ENCODE measurements at places on chromosomes 12 and 14.

DNA sequence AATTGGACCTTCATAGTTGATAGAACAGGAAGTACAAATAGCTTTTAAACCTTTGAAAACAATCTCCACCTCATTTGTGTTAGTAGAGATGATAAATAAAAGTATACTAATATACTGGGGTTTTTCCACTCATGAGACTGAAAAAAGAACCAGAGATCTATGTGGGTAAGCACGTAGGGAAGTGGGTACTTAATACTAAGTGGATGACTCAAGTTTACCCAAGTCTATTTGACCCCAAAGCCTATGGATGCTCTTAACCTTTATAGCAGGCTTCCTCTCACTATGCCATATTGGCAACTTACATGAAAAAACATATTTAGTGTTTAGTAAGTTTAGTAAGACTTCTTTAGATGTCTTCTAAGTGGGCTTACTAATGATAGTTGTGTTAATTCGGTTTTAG, 49.2 kb upstream of the CHPT1 start:
- DNase-seq = no peak

- no peak for DNase-seq
Observed at GRCh38 chr14:67112344-67112743, 76.9 kb upstream of the GARIN2 start.

DNA sequence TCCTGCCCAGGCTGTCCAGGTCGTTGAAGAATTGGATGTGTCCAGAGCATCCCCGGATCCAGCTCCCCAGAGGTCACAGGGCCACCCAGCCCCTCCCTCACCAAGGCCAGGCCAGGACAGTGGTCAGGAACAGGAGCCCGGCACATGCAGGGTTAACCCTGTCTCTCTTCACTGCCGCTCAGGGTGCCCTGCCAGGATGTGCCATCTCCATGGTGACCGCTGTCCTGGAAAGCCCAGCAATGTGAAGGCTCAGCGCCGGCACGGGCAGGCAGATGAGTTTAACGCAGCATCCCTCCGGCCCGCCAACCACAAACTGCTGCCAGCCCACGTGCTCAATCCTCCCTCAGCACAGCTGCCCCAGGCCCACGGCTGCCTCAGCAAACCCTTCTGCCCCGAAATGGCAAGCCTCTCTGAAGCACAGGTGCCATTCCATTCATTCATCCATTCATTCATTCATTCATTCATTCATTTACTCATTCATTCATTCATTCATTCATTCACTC, 4.4 kb downstream of the TMEM179 start:
- DNase-seq = no peak

- DNase-seq = no peak
Observed at GRCh38 chr14:94397289-94398181, 9.1 kb upstream of the SERPINA1 start.

GRCh38 chr12:1978078-1978862, 26.0 kb downstream of the DCP1B start:
- DNase-seq = no peak

DNA sequence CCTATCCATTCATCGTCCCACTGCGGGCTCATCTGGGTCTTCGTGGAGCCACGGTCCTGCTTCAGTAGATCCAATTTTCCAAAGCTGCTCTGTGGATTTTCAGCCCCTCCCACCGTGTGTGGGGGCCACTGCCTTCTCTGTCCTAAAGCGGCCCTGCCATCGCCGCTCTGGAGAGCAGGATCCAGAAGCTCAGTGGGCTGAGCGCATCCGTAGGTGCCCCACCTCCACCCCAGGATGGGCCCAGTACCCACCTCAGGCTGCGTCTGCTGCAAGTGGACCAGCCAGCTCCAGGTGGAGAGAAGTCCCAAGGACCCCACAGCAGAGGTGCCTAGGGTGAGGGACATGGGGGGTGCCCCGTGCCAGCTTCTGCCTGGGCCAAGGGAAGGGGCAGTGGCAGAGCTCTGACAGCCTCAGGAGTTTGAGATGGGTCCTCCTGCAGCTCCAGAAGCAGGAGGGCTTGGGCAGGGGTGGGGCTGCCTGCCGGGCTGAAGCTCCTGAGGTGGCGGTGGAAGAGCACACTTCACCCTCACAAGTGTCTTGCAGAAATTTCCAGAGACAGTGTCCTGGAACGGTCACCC, 148.1 kb upstream of the C14orf180 start:
- no peak for DNase-seq

DNA sequence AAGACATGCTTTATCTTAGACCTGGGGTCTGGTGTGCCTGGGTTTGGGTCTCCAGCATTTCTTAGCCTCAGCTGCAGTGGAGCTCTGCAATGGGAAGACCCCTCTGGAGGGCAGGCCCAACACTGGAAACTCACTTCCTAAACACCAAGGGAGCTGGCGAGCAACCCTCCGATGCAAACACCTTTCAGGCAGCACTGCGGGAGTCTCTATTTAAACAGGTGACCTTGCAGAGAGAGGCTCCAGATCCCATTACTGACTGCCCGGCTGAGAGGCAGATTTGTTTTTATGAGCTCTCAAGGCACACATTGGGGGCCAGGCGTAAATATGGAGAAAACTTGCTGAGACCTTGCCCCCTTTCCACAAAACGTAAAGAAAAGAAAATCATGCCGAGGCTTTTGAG, 195.5 kb downstream of the PAX9 start:
- DNase-seq = no peak

DNA sequence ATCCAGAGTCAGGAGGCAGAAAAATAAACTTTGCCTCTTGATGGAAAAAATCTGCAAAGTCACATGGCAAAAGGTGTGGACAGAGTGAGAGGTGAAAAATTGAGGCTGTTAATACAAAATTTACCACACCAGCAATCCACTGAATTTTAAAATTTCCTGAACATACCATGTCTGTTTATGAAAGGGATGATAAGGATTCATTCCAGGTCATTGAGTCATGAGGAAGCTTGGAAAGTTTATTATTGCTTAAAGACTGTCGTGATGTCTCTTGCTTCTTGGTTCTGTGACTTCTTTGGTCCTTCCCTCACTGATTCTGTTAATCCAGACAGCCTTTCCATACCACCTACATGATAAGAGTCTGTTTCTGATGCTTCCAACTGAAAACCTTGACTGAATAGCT, 73.2 kb downstream of the TTC6 start:
- DNase-seq = no peak

- DNase-seq = no peak
Observed at GRCh38 chr12:110780448-110780847, 37.8 kb upstream of the PPP1CC start.

- no peak for DNase-seq
Observed at GRCh38 chr12:1147821-1148220, 156.8 kb downstream of the ERC1 start.

DNA sequence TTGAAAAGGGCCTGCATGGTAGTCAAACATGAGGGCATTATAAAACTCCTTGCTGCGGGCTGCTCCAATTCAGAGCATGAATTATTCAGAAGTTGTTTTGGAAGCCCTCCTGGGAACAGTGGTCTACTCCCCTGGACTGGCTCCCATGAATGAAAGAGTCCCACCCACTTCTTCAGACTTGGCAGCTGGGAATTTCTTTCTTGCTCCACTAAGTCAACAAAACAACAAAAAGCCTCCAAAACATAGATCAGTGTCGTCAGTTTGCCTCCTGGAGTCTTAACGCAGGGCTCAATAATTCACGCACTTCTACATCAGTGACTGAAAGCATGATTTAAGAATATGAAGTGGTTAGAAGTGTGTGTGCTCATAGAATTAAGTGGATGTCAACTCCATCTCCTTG, 37.9 kb downstream of the AKAP6 start:
- no peak for DNase-seq

- no peak for DNase-seq
Observed at GRCh38 chr14:24254630-24255392, 8.2 kb downstream of the TGM1 start.

- DNase-seq = no peak
Observed at GRCh38 chr14:101562659-101563351, 1.5 kb downstream of the DIO3 start.

GRCh38 chr14:26702721-26703230, 104.9 kb upstream of the NOVA1 start:
- DNase-seq = no peak

DNA sequence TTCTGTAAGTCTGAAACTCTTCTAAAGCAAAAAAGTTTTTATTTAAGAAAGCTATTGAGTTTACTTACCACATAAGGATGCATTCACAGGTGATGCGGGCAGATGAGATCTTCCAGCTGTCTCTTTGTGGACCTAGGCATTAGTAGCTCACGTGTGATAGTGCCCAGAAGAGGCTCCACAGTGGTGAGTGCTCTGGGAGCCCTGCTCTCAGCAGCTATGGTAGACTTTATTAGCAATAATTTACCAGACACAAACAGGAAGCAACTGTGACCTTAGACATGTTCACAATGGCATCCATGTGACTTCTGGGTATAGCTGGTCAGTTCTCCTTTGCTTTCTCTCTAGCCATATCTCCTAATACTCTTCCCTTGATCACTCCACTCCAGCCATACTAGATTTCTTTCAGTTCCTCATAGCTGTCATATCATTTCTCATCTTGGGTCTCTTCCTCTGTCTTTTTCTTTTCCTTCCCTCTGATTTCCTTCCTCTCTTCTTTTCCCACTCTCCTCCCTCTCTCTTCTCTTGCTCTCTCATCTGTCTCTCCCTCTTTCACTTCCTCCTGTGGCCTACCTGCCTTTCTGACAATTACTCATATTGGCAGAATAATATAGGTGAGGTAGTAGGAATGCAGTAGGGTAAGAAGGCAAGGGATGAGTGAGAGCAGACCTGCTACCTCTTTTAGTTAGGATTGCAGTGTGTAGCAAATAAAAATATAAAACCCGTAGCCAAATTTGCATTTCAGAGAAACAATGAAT, 75.2 kb upstream of the SCAF11 start:
- no peak for DNase-seq

DNA sequence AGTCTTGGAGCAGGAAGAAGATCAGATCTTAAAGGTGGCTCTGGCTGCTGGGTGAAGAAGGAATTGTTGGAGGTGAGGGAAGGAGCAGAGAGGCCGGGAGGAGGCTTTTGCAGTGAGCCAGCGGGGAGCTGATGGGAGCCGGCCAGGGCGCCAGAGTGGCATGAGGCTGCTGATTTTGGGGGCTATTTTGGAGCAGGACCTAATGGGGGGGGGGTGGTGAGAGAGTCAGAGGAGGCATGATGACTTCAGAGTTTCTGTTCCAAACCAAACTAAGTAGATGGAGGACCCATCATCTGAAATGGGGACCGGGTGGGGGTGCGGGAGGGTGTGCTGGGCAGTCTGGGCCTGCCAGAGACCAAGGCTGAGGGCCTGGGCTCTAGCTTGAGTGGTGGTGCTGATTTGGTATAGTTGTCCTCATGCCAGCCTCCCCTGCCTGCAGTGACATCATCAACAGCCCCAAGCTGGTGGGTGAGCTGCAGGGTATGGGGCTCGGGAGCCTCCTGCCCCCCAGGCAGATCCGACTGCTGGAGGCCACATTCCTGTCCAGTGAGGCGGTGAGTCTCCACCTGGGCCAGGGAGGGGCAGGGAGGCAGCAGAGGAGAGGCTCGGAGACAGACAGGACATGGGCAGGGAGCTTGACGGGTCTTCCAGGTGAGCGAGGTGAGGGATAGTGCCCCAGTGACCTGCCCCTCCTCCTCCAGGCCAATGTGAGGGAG, 6.2 kb downstream of the TNFAIP2 start:
- no peak for DNase-seq

DNA sequence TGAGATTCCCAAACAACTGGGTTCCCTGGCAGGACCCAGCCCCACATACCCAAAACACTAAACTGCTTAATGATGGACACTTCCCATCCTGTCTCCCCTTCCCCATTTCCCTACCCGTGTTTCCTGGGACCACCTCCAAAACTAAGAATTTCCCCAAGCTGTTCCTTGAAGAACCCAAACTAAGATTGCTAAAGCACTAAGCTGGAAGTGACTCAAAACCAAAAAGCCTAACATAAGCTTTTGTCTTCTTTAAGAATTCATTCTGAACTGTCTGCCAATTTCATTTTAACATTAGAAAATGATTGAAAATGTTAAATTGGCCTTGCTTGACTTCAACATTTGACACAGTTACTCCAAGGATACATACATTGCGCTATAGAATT, 29.5 kb upstream of the STAB2 start:
- no peak for DNase-seq

GRCh38 chr14:32692441-32692840, 246.2 kb upstream of the NPAS3 start:
- DNase-seq = no peak

GRCh38 chr12:111029305-111029704, 108.9 kb upstream of the MYL2 start:
- DNase-seq = no peak

- no peak for DNase-seq
Observed at GRCh38 chr14:39433452-39433813, 1.2 kb upstream of the FBXO33 start.

GRCh38 chr12:129534966-129535750, 368.7 kb downstream of the TMEM132D start:
- no peak for DNase-seq

DNA sequence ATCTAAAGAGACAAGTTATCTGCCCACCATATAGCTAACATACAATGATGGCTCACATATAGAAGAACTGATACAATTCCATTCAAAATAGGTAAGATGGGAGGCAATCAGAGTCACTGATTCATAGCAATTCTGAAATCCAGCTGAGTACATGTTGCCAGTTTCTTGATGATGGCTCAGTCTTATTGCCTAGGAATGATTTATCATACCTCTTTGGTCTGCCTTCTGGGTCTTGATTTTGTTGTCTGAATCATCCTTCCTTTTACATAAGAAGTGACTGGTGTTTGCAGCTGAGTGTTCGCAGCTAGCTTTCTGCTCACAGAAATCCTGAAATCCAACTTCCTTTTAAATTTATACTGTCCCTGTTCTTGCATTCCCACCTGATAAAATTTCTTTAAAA, 463.2 kb upstream of the MGAT4C start:
- no peak for DNase-seq

DNA sequence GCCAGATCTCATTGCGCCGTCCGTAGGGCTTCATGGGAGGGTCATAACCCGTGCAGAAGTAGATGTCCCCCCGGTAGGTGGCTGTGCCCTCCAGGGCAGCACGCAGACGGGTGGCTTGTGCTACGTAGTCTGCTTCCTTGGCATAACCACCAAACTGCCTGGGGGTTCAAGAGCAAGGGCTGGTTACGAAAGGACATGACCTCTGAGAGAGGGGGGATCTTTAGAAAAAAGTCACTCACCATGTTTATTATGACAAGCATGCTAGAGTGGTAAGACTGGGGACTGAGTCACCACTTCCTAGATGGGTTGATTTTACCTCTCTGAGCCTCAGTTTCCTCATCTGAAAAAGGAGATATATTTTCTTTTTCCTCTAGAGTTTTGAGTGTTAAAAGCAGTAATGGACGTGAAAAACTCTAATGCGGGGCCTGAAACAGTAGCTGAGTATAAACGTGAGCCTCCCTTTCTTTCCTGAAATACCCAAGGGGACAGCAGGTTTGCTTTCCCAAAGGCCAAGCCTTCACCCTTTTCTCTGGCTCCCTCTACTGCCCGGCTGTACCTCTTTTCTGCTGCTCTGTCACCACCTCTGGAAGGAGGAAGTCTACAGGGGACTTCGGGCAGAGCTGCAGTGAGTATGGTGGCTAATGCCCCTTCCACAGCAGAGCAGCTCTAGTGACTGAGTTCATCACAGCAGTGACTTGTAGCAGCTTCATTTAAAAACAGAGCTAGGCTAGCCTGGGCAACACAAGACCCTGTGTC, 23.5 kb upstream of the GPRC5D start:
- DNase-seq = no peak

Data from keratinocyte (primary cell).